Stimulated activated CD4-positive, alpha-beta T cell treated with anti-CD3 and anti-CD28 coated beads, Interleukin-12 subunit alpha, Interleukin-12 subunit beta, amount 100 ng/mL, for 4 hours (primary cell): ENCODE measurements at places on chromosomes 5 and 9.

DNA sequence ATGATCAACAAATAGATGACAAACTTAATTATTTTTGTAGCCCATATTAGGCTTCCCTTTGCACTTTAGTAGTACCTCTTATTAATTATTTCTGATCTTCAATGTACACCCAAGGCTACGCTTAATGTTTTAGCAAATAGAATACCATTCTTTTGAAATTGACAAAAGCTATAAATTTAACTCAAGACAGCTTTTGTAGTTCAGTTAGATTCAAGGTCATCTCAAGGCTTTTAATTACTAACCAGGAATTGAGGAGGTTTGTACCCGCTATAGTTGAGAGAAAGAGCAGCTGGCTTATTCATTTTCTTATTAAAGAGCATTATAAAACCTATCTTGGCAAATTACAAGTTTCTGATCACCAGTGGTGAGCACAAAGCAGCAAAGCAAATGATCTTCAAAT, 15.1 kb downstream of the NR6A1 start:
- no peak for DNase-seq

DNA sequence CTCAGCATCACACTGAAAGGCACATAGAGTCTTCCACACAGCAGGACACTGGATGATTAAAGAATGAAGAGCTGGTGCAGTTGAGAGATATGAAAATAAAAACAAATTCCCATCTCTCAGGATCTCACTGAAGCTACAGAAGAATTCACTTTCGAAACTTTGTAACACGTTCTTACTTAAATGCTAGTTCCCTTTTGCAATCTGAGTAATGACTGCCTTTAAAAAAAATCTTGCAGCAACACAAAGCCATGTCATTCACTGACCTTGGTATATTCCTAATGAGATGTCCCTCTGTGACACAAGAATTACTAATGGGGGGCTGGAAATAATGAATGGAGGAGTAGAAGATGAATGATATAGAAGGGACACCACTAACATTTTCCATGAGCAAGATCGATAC, 201.8 kb downstream of the GLIS3 start:
- no peak for DNase-seq

DNA sequence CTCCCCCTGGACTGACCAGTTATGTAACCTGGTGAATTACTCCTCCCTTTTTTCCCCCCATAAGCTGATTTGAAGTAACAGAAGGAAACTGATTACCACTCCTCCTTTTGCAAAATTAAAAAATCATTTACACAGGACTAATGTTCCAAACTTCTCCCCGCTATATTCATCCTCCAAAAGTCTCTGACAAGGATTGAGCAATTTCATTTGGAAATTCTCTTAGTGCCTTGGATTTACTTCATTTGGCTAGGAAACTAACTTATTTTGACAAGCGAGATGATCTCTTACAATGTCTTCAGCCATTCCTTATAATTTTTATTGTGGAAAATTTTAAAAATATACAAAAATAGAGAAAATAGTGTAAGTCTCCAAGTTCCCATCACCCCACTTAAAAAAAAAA, 15.4 kb upstream of the B4GALT1 start:
- DNase-seq: no peak

DNA sequence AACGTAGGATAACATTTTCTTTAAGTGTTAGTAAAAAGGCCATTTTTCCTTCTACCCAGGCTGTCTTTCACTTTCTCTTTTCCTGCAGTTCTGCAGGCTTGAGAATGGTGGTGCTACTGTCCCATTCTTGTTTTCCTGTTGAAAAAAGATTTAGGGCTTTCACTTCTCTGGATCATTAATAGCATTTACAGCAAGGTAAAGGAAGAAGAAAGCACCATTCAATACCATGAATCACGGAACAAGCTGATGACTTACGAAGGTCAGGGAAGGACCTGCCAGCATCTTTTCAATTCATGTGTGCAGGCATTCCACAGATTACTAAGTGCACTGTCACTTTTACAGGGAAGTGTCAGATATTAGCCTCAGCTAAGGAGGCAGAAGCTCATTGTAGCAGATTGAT, 292.8 kb downstream of the YTHDC2 start:
- DNase-seq: no peak

- DNase-seq: no peak
Observed at GRCh38 chr9:134928436-134929192, 10.9 kb upstream of the FCN1 start.

- DNase-seq: no peak
Observed at GRCh38 chr9:11097020-11097419, 484.2 kb upstream of the PTPRD start.

- DNase-seq: no peak
Observed at GRCh38 chr9:135320331-135320730, 159.3 kb upstream of the PPP1R26 start.

DNA sequence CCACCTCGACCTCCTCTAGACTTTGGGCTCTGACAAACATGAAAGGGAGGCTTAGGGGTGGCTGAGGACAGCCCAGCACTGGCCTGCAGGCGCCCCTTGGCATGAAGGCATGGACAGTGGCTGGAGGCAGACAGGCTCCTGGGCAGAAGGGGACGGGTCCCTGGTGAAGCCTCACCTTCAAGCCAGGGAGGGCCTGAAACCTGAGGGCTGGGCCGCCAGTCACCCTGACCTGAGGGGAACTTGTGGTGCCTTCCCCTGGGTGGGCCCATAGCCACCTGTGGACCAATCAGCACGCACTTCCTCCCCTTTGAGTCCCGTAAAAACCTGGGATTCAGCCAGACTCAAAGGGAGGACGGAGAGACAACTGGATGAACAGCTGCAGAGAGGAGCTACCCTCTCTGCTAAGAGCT, 90.4 kb upstream of the PUM3 start:
- DNase-seq: no peak

GRCh38 chr9:134216449-134216951, 52.1 kb upstream of the RNU6ATAC start:
- no peak for DNase-seq

GRCh38 chr9:78010445-78010844, 21.2 kb downstream of the GNAQ start:
- DNase-seq: no peak

DNA sequence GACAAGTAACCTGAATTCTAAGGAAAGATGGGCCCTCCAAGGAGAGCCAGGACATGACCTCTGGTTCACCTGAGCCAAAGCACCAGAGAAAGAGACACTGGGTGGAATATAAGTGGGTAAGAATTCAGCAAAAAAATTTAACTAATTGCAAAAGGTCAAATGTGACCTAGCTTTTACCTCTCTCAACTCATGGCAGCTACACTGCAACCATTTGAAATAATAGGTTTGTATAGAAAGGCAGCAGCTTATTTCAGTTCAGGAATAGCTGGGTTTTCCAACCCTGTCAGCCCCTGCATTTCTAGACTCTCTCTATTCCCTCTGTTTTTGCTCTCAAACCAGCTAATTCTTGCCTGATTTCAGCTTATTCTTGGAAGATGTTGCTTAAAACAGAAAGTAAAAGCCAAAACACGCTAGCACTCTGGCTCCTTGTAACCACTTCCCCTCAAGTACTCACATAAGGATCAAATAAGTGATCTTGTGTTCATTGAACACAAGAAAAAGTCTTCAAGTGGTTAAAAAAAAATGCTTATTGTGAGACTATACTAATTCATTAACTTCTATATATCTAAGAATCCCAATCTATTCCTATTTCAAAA, 101.1 kb upstream of the NR4A3 start:
- DNase-seq: no peak
